ENCODE measurements at places on chromosomes 3 and 15.

DNA sequence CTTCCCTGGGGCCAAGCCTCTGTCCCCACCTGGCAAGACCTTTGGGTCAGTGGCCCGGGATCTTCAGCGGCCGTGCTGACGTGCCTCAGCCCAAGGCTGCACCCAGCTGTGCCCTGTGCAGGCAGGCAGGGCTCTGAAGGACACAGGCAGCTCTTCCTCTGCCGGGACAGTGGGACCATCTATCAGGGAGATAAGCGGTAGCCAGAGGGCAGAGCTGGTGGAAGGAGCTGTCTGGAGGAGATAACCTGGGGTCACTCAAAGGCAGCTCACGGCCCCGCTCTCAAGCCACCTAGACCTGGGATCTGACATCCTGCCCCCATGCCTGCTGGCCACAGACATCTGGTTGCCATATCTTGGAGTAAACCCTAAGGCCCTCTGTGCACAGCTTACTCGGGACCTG lies 27.3 kb downstream of the DUSP7 start:
- DNase-seq = no peak

DNA sequence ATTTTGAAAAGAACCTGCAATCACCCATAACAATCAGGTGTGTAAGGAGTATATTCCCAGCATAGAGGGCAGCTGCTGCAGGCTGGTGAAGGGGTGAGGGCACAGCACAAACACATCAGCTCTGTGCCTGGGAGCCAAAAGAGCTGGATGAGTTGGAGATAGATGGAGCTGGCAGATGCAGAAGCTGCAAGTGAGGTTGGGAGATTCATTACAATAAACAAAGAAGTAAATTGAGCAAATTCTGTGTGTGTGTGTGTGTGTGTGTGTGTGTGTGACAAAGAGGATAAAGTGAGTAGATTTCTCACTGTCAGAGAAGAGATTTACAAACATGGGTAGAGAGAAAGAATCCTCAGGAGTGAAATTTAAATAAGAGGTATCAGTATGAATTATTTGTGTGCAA lies 994.7 kb downstream of the EPHA3 start:
- no peak for DNase-seq

DNA sequence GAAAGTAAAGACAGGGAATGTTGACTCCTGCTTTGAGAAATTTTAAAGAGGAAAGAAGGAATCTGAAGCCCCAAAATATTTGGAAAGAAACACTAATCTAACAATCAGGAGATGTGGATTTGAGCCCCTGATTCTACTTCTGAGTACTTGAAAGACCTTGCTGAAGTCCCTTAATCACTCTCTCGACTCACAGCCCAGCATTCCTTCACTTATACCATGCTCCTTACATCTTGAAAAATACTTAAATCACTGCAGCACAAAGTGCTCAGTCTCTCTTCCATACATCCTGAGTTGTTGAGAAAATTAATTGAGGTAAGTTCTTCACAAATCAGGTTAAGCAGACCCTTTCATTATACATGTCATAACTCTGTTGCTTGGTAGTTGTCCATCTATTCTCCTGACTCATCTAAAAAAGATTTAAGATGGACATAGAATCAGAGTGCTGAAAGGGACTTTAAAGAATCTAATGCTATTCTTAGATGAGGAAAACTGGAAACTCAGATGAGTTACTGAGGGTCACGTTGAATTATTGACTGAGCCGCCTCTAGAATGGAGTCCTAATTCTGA lies 72.8 kb upstream of the THSD4 start:
- no peak for DNase-seq

DNA sequence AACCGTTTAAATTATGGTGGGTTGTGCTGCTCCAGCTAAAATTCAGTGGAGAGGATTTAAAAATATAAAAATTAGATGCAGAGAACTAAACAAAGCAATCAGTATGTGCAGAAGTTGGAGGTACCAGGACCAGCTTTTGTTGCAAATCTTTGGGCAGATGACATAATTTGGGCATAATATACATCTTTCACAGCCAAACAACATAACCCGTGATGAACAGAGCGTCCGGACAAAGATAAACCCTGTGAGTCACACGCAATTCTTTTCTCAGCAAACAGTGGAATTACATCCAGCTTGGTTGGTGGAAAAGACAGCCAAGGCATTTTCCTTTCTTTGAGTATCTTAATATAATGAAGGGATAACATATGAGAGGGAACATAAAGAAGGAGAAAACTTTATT lies 419.4 kb upstream of the ADAMTS9 start:
- DNase-seq = peak; percentile 43

- no peak for DNase-seq
Observed at GRCh38 chr15:30904812-30905211, 1.1 kb downstream of the FAN1 start.

DNA sequence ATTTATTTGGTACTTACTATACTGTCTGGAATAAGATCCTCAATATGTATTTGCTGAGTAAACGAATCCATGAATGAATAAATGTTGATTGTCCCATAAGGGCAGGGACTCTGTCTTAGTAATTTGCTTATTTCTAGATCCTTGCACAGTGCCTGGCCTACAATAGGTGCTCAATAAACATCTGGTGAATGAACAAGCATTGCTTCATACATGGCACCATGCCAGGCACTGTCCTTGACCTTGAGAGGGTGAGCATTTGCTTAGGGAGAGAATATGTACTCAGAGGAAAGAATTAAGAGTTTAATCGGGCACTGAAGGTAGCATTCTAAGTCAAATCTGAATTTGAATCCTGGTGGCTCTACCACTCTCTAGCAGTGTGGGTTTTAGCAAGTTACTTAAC lies 282.1 kb downstream of the THSD4 start:
- no peak for DNase-seq

DNA sequence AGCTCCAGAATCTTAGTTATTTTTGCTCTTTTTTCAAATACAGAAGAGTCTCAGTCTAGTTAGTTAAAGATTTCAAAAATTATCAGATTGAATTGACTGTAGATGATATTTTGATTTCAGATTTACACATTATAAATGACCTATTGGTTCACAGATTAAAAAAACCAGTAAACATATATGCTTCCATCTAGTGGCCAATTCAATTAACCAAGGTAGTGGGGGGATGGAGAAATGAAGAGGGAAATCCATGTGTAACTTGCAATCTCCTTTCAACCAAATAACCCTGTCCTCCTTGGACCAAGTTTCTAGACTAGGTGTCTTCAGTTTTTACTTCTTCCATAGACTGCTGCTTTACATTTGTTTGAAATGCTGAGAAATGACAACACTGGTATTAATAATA lies 789.8 kb downstream of the ROBO1 start:
- DNase-seq = peak; percentile 17

- peak; percentile 69 for DNase-seq
Observed at GRCh38 chr3:123089611-123090331, 22.9 kb downstream of the PDIA5 start.

DNA sequence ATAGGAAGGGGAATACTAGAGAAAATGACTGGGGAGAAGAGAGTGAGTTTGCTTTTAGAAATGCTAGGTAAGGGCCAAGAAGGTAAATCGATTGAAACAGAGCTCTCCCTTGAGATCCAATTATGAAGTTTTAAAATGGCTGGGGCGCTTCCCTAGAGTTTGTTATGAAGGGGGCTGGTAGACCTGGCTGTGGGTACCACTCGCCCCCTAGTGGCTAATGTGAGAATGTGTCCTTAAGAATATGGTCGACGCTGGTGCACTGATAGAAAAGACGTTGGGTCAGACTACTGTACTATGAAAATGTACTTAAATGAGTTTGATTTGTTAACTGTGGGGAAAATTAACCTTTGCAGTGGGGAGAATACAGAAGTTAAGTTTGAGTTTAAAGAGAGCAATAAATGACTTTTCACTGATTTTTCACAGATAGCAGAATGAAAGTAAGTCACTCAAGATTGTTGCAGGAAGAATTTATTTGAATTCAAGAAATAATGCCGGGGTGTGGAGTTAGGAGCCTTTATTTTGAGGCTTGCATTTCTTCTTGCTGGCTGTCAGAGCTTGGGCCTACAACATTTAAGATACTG lies 9.2 kb downstream of the TMPRSS7 start:
- peak; percentile 86 for DNase-seq

- DNase-seq = no peak
Observed at GRCh38 chr3:74124782-74125181, 489.7 kb downstream of the CNTN3 start.

GRCh38 chr3:40207796-40208195 lies 101.7 kb upstream of the EIF1B start:
- DNase-seq = no peak

- DNase-seq = no peak
Observed at GRCh38 chr15:74864296-74864695, 8.9 kb downstream of the SCAMP2 start.

DNA sequence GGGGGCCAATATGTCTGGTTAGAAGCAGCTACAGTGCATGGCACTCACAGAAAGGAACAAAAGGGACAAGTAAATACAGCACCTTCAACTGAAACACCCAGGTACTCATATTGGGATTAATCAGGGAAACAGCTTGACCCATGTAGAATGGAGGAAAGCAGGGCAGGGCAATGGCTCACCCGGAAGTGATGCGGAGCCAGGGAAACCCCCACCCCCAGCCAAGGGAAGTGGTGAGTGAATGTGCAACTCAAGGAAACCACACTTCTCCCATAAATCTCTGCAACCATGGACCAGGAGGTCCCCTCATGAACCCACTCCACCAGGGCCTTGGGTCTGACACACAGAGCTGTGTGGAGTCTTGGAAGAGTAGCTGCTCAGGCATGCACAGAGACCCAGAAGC lies 117.1 kb downstream of the MTHFS start:
- no peak for DNase-seq
